ENCODE measurements at places on chromosomes 4 and X.

DNA sequence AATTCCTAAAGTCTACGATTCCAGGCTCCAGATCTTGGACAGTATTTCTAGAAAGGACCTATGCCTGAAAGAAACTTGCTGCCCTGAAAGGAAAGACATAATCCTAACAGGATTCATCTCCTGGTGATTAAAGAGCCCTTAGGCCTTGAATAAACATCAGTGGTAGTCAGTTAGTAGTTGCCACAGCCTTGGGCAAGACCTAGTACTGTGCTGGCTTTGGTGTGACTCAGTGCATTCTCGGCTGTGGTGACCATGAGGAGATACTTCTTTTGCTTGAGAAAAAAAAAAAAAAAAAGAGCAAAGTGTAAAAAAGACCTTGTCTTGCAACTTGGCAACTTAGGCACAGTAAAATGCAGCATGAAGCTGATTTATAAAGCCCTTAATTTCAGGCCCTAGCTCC lies 188.2 kb downstream of the DCAF12L2 start:
- DNase-seq: no peak

DNA sequence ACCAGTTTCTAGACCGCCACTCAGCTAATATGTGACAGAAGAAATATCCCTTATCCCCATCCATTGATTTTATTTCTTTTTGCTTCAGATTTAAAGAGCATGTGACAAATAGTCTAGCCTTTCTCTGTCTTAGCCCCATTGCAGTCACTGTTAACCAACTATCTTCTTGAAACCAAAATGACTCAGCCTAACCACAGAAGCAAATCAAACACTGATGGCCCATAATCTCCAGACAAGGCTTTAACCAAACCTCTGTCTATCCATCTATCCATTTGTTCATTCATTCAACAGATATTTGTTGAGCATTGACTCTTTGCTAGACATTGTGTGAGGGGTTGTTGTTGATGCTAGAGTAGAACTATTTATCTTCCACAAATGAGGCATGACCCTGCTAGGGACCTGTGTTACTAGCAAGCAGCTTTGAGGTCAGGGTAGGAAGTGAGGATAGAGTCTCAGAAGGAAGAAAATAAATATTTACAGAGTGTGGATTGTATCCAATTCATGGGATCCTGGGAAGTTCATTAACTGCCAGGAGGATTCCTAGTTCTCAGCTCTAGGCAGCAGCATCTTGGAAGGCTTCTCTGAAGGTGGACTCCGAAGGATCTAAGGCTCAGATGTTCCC lies 22.5 kb downstream of the HNRNPH2 start:
- DNase-seq: no peak

DNA sequence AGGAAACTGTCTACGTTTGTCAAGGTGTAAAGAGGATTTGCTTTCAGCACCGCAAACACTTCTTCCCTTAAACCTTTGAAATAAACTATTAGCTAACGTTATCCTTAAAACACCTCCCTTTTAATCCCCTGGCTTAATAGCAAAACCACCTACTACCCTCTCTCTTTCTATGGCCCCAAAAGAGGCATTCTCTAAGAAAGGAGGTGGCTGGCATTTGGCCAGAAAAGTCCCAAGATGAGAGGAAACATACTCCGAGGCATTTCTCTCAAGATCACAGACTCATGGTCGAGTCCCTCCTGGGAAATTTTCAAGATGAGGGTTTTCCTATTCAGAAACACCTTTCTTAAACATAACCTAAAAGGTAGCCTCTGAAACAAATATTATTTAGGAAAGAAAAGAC lies 60.6 kb upstream of the VCX3B start:
- DNase-seq: no peak

DNA sequence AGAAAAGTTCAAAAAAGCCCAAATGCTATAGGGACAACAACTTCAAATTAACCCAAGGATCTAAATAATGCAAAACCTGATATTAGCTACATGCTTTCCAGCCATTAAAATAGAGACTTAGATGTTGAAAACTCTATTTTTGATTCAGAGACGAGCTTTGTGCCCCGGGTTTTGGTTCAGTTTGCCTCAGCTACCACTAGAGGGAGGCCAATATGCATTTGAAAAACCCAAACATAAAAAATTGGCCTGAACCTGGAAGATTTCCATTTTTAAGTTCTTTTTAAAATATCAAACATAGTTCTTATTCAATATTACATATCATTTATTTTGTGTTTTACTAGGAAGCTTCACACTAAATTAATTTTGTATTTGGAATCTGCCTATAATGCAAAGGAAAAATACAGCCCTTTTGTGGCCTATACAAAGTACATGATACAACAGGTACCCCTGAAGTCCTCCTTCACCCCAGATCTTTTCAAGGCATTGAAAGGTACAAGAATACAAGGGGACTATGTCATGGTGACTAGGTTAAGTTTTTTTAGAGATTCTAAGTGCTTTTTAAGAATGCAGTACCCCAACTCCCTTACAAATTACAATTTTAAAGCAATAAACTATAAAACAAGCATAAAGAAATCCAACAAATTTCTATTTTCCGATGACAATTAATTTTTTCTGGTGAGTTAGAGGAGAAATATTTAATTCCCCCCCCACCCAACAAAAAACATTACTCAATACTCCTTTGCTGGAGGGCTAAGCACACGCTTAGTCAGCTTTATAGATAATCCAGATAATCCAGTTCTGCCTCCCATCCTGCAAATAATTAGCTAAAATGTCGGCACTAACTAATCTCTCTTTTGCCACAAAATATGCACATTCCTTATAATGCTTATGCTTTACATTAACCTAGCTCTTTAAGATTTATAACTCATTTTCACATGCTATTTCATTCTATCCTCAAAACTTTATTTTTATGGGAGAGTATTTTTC lies 97.7 kb upstream of the PTPN13 start:
- DNase-seq: no peak

DNA sequence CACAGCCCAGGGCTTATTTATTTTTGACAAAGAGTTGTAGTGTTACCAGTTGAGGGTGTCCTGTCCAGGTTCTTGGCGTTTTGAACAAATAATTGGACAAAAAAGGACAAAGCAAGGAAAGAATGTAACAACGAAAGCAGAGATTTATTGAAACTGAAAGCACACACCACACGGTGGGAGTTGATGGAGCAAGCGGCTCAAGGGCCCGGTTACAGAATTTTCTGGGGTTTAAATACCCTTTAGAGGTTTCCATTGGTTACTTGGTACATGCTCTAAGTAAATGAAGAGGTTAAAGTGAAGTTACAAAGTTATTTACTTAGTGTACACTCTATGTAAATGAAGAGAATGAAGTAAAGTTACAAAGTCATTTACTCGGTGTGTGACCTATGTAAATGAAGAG lies 27.8 kb upstream of the OPHN1 start:
- DNase-seq: no peak

GRCh38 chr4:147307896-147308674 lies 172.8 kb upstream of the EDNRA start:
- no peak for DNase-seq

GRCh38 chrX:149433451-149433850 lies 71.7 kb downstream of the IDS start:
- DNase-seq: no peak

DNA sequence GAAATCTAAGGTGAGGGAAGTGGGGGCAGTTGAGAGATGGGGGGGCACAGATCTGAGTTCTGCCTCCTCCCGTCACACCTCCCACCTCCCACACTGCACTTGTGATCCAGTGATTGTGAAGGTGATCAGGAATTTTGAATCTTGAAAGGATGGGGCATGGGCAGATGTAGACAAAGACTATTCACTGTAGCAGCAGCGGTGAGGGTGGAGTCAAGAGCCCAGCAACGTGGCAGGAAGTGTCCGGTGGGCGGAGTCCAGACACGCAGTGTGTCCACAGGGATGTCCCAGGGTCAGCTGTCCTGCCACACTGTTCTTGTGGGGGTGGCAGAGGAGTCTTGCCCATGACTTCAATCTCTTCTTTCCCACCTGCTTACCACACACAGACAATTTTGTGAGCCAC lies 330.5 kb upstream of the GALNT7 start:
- DNase-seq: no peak

DNA sequence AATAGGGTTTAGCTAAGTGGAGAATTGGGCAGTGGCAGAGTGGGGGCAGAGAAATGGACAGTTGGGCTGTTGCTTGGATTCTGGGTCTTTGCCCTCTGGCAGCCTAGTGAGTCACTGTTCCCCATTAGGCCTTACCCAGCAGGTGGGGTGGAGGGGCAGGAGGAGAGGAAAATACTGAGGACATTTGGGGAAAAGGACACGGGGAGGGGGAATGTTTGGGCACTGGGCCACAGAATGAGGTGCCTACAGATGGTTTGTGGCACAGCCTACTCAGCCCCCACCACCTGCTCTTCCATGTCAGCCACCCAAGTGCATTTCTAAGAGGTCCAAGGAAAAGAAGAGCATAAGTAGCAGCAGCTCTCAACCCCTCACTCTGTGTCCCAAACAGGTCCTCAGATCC lies 13.0 kb downstream of the SLC16A2 start:
- DNase-seq: no peak

GRCh38 chrX:40875476-40875875 lies 140.1 kb upstream of the MED14 start:
- DNase-seq: no peak

DNA sequence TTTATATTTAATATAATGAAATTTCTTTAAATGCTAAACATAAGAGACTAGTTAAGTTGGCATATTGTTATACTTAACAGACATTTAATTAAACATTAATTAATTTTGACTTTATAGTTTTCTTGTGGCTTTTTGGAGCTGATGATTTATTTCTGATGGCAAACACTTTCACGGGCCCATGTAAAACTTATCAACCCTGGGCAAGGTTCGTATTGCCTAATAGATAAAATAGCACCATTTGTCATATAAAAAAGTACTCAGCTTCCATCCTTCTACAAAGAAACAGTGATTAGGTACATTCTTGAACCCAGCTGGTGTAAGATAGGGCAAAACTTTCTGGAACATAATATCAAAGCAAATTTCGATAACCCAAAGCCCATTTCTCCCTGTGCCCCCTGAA lies 63.2 kb downstream of the PAK3 start:
- no peak for DNase-seq

- no peak for DNase-seq
These were observed 16.3 kb downstream of the TAF9B start for GRCh38 chrX:78123190-78123589.

DNA sequence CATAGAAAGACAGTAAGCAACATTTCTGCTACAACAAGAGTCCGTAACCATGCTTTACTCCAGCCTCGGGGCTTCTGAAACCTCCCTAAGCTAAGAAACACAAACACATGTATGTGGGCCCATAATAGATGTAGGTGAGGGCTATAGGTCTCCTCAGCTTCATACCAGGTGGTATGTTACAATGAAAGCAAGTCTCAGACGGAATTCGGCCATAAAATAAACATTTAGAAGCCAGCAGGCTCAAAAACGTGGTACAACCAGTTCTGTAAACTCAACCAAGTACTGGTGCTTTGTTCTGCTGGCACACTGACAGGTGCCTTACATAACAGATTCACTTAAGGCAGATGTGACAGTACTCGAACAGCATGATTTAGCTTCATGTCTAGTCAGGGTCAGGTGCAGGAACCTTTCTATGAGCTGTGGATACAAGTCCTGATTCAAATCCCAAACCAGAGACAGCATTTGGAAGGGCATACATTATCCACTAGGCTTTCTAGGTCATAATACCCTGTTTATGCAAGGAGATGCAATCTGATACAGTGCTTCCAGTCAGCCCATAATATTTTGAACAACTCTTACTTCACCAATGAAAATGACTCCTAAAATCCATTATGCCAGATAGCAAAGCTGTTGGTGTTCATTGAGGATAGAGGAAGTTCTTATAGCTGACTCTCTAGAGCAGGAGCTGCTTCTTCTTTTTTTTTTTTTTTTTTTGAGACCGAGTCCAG lies 113.8 kb upstream of the ENPP6 start:
- no peak for DNase-seq
